Stimulated activated CD4-positive, alpha-beta T cell treated with anti-CD3 and anti-CD28 coated beads, Interleukin-15, amount 100 ng/mL, for 48 hours (primary cell): ENCODE measurements at places on chromosomes 5 and 9.

GRCh38 chr5:2755076-2755680 is 3.7 kb upstream of the IRX2 start:
- no peak for DNase-seq

DNA sequence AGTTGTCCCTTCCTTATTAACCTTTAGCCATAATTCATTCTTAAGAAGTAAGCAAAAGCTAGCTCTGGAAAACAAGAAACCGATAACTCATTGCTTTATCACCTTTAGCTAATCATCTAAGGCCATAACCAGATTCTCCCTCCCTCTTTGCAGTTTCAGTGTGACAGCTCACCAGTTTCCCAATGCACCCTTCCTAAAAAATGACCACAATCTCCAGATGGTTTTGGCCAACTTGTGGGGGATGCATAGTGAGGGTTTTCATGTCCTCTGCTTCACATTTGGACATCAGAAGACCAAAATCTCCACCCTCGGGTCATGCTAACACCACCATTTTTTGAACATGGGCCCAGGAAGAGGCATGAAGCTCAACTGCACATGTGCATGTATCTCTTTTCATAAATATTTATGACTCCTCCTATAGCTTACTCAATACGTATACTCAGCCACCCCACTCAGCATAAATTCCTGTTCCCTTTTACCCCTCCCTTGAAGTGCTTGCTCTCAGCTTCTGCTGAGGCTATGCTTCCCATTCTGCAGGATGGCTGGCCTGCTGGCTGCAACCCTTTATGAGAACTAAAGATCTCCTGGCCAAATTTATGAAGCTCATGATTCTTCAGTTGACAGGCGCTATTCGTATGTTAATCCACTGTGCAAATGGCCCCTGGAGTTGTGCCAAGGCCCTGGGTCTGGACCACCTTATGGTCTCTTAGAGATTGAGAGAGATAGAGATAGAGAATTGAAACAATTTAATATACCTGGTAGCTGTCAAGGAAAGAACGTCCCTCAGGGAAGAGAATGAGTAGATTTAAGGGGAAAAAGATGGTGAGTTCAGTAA is 14.8 kb downstream of the PPP3R2 start:
- no peak for DNase-seq

DNA sequence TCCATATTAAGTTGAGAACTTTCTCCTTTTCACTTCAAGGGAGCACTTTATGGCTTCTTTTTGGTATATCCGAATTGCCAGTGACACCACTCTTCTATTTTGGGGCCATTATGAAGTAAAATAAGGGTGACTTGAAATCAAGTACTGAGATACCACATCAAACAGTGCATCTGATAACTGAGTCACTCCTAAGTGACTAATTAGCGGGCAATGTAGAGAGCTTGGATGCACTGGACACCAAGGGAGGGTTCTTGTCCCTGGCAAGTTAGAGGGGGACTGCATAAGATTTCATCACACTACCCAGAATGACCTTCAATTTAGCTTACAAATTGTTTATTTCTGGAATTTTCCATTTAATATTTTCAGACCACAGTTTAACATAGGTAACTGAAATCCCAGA is 813.9 kb upstream of the CDH10 start:
- DNase-seq = no peak

GRCh38 chr5:82886911-82887310 is 190.3 kb downstream of the TMEM167A start:
- no peak for DNase-seq

- DNase-seq = no peak
Observed at GRCh38 chr5:10876006-10876744, 115.1 kb upstream of the DAP start.

DNA sequence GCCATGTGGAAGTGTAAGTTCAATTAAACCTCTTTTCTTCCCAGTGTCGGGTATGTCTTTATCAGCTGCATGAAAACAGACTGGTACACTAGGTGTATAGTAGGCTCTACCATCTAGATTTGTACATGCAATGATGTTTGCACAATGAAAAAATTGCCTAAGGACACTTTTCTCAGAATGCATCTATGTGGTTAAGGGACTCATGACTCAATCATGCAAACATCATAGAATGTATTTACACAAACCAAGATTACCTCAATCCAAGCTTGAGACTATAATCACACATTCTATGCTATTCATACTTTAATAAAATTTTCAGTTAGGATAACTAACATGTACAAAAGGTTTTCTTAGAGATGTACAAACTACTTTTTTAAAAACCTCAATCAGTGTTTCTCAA is 1164.5 kb downstream of the CDH12 start:
- DNase-seq = no peak

- no peak for DNase-seq
Observed at GRCh38 chr5:149038336-149039080, 24.4 kb downstream of the SH3TC2 start.

GRCh38 chr5:94304146-94304545 is 314.3 kb downstream of the KIAA0825 start:
- DNase-seq = no peak

DNA sequence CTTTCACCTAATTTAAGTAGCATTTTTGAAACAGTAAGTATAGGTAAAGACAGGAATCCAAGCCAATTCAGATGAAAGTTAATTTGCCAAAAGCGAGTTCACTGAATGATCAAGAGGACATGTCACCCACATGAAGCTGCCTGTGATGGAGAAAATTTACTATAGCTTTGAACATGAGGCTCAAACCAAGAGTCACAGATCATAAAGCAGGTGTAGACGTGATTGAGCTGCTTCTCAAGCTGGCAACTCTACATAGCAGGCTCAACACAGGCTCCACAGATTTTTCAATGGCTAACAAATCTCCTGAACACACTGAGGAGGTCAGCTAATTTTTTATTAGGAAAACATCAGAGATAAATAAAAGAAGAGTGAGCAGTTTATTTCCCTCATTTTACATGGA is 173.7 kb downstream of the FAM114A2 start:
- DNase-seq = no peak

- DNase-seq = no peak
Observed at GRCh38 chr5:113268232-113268631, 166.6 kb downstream of the TSSK1B start.

DNA sequence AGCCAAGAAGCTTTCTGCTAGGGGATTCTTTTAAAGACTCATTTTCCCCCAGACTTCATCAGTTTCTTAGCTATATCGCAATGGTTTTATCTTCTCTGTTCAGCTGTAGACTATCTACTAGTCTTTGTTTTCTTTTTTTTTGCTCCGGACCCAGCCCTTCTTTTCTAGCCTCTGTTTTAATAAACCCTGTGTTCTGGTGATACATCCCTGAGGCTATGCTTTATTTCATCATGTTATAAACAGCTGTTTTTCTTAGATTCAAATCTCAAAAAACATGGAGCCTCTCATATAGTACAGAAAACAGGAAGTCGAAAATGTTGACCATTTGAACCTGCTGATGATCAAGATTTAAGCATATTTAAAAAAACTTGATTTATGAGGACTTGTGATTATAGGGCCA is 37.8 kb downstream of the SCGB3A1 start:
- no peak for DNase-seq

- no peak for DNase-seq
Observed at GRCh38 chr5:107937204-107937603, 266.5 kb upstream of the EFNA5 start.

DNA sequence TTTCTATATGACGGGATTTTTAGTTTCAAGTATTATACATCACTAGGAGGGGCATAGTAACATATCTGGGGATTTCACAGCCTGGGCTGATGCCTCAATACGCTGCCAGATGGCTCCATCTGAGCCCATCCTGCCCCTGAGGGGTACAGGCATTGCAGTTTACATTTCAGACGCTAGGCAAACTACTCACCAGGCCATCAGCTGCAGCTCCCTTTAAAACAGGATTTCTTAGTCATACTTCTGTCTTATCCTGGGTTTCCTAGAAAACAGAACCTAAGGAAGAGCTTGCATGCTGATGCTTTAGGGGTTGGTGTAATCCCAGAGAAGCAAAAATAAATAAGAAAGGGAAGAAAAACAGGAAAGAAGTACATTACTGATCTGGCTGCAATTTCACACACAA is 372.8 kb upstream of the PIK3R1 start:
- DNase-seq = no peak

GRCh38 chr5:89721353-89721752 is 688.2 kb downstream of the CETN3 start:
- DNase-seq = no peak

GRCh38 chr5:152813526-152813925 is 408.4 kb upstream of the NMUR2 start:
- DNase-seq = no peak
